IMR-90 (cell line): ENCODE measurements at places on chromosomes 7 and 10. TPM values are rescaled to one million over a fixed set of nuclear protein-coding genes. Genes with fewer than 3 reads are reported as not detected.

- DNase-seq = no peak
- no peak overlapping the region for H3K27ac ChIP-seq
- H3K4me3 ChIP-seq = no peak overlapping the region
- H3K36me3 ChIP-seq = no peaks in the 10 kb centered on the region
Measured at GRCh38 chr10:19970256-19970655, 154.0 kb downstream of the PLXDC2 start.

DNA sequence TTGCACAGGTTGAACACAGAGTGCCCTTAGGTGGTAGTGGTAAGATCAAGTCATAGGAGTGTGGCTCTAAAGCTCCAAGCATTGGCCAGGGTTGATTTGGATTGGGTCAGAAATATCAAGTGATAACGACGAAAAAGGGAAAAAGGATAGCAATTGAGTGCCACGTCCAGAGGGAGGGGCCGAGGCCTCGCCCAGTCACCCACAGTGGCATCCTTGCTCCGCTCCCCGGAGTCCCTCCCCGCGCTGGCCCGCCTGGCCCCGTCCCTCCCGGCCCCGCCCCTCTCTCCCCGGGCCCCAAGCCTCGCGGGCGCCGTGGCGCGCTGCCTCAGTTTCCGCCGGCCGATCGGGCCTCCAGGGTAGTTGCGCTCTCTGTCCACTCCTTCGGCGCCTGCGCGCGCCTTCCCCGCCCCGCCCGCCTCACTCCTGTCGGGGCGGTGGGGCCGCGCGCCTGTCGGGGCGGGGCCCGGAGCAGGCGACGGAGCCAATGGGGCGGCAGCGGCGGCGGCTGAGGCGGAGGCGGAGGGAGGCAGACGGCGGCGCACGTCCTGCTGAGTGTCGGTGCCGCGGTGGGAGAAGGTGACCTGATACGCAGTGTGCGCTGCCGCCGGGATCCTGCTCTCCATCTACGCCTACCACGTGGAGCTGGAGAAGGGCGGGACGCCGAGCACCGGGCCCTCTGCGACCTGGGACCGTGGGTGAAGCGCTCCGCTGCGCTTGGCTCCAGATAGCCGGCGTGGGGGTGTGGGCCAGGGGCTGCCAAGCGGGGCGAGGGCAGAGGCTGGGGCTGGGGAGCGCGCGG, 209.1 kb upstream of the ZNF722 start:
- no peak overlapping the region for H3K4me3 ChIP-seq
- no peaks in the 10 kb centered on the region for H3K36me3 ChIP-seq
- H3K27ac ChIP-seq = no peak overlapping the region

- H3K4me3 ChIP-seq = no peak overlapping the region
- no peaks in the 10 kb centered on the region for H3K36me3 ChIP-seq
- H3K4me1 ChIP-seq = peaks cover 15% of the 10 kb centered on the region
- peak; percentile 86 for DNase-seq
- no peaks in the 10 kb centered on the region for H3K27me3 ChIP-seq
Measured at GRCh38 chr10:97596101-97597082, 6.9 kb downstream of the C10orf62 start.

DNA sequence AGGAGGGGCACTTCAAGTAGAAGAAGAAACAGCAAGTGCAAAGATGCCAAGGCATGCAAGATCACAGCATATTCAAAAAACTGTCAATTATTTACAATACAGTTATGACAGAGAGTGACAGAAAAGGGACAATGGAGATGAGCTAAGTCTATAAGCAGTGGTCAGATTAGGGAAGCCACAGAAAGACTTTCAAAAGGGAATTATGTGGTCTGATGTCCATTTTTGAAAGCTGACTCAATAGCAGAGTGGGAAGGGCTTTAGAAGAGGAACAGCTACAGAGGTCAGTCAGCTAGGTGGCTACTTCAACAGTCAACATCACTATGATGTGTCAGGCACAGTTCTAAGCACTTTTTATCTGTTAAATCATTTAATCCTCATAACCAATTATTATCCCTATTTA, 45.2 kb upstream of the SPOCK2 start:
- H3K36me3 ChIP-seq = no peaks in the 10 kb centered on the region; the same call in 1 of the 2 replicates
- H3K4me1 ChIP-seq = peaks cover 6% of the 10 kb centered on the region
- no peaks in the 10 kb centered on the region for H3K27me3 ChIP-seq
- no peak overlapping the region for H3K4me3 ChIP-seq

Gene PCLO
- under 0.01 and 0.05 TPM in 2 replicates for polyA plus RNA-seq

DNA sequence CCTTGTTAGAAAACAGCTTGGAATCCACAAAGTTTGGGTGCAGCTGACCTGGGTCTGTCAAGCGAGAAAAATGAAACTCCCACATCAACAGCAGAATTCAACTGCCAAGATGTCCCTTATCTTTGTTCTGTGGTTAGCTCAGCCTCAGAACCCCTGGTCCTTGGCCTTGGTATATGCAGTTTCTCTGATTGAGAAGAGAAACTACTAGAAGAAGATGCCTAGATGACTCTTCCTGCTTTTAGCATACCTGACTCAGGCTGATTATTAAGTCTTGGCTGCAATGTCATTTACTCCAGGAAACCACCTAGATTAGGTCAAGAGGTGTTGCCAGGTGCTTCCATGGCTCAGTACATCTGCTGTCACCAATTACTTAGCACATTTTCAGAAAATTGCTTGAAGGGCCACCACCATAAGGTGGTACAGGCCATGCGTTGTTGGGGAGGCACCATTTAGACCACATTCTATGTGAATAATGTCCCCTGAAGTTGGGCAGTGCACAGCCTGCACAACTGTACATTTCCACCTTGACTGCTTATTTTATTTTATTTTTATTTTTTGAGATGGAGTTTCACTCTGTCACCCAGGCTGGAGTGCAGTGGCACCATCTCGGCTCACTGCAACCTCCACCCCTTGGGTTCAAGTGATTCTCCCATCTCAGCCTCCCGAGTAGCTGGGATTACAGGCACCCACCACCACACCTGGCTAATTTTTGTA, 59.4 kb upstream of the ZNF438 start:
- H3K27ac ChIP-seq = no peak overlapping the region
- H3K4me3 ChIP-seq = no peak overlapping the region
- peak; percentile 51 for DNase-seq
- no peaks in the 10 kb centered on the region for H3K4me1 ChIP-seq
- H3K27me3 ChIP-seq = no peaks in the 10 kb centered on the region

DNA sequence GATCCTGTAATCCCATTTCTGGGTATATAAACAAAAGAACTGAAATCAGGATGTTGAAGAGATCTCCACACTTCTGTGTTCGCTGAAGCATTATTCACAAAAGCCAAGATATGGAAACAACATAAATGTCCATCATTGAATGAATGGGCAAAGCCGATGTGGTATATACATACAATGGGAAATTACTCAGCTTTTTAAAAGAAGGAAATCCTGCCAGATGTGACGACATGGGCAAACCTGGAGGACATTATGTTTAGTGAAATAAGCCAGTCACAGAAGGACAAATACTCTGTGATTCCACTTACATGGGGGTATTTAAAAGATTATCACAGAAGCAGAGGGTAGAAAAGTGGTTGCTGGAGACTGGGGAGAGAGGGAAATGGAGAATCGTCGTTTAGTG, 23.9 kb upstream of the FAM107B start:
- no peak overlapping the region for H3K4me3 ChIP-seq
- no peaks in the 10 kb centered on the region for H3K36me3 ChIP-seq
- H3K27me3 ChIP-seq = peaks cover 18% of the 10 kb centered on the region
- DNase-seq = no peak
- H3K27ac ChIP-seq = no peak overlapping the region

DNA sequence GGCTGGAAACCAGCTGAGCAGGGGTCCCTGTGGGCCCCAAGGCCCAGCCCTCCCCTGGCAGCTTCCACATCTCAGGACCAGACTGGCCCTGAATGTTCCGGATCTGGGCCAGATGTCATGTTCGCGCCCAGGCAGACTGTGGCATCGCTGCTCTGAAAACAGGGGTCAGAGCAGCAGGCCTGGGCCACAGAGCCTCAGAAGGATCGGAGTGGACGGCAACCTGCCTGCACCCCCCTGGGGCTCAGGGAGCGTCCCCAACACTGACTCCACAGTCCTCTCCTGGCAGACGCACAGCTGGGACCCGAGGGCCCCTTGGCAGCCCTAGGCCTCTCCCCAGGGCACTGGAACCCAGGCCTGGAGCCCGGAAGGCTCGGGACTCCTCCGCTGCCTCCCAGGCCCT, 91.3 kb upstream of the DNAAF5 start:
- H3K36me3 ChIP-seq = no peaks in the 10 kb centered on the region
- no peaks in the 10 kb centered on the region for H3K27me3 ChIP-seq
- no peak overlapping the region for H3K27ac ChIP-seq
- DNase-seq = no peak
- no peaks in the 10 kb centered on the region for H3K4me1 ChIP-seq

Gene CALML3
- polyA plus RNA-seq = not detected in 2 replicates

DNA sequence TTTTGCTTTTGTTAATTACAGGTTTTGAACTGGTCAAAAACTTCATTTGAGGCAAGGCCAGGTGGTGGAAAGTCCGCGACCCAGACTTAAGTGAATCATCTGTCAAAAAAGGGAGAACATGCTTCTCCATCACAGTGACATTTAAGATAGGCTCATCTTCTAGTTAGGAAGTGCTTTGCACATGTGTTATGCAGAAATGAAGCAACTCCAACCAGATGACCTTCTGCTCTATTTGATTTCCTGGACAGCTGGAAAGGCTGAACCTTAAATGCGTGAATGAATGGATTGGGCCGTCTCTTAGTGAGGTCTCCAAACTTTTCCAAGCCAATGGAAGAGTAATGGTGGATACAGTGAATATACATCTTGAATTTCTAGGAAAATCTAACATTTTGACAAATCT, 101.6 kb upstream of the FAM13C start:
- H3K27ac ChIP-seq = no peak overlapping the region
- no peaks in the 10 kb centered on the region for H3K4me1 ChIP-seq
- no peaks in the 10 kb centered on the region for H3K36me3 ChIP-seq
- no peaks in the 10 kb centered on the region; the same call in 1 of the 2 replicates for H3K27me3 ChIP-seq
- no peak overlapping the region for H3K4me3 ChIP-seq

DNA sequence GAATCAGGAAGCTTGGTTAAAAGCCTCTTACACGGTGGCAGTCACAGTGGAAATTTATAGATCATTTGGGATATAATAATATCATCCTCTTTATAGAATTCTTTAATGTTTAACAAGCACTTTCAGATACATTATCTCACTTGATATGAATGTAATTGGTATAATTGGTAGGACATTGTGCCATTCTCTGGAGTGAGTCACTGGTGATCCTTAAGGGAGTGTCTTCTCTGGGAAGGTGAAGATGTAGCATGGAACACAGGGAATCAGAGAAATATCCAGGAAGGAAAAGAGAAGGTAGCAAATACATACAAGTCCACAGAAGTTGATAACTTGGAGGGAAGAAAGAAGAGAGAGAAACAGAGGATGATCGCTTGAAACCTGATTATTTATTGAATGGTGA, 9.8 kb downstream of the PTPRZ1 start:
- H3K27me3 ChIP-seq = no peaks in the 10 kb centered on the region; the same call in 1 of the 2 replicates
- DNase-seq = no peak
- H3K36me3 ChIP-seq = no peaks in the 10 kb centered on the region
- no peaks in the 10 kb centered on the region for H3K4me1 ChIP-seq
- H3K27ac ChIP-seq = no peak overlapping the region

DNA sequence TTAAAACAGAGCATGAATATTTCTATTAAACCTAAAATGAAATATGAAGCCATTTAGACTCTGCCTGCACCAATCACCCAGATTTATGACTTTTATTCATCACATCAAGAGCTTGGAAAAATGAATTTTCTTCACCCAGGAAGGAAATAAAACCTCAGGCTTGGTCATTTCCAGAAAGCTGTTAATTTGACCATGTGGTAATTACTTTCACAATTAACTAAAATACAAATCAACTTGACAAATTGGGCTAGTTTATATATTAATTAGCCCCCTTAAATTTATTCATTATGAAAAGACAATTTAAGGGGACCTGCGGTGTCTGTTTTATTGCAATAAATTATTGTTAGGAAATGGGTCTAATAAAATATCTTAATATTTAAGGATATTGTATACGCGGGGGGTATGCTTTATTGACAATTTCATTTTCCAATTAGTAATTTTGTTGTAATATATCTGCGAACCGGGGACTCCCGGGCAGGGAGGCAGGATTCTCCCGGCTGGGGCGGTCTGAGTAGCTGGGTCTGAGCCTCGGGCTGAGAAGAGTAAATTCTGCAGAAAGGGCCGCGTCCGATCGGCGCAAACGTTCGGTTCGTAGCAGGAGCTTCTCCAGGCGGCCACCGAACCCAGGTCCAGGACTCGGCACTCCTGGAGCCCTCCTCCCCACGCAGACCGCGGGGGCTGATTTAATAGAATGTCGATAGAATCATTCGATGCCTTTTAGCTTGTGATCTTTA, 9.4 kb upstream of the MNX1 start:
- no peak overlapping the region for H3K27ac ChIP-seq
- H3K36me3 ChIP-seq = no peaks in the 10 kb centered on the region
- H3K4me3 ChIP-seq = no peak overlapping the region
- no peaks in the 10 kb centered on the region for H3K4me1 ChIP-seq
- no peak for DNase-seq
- H3K27me3 ChIP-seq = peaks cover 89% of the 10 kb centered on the region

Gene UNCX
- not detected in 2 replicates for polyA plus RNA-seq

DNA sequence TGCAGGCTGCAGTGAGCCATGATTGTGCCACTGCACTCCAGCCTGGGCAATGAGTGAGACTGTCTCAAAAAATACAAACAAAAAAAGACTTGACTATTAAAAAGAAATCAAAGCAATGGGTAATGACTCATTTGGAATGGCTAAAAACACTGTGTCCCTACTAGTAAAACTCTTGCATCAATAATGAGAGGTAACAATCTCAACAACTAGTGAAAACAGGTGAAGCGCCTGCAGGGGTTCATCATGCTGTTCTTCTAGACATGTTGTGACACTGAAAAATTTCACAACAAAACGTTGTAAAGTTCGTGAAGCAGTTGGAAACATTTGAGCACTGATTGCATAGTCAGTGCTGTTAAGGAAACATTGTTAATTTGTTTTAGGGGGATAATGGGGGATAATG, 26.9 kb upstream of the SLC29A4 start:
- H3K27me3 ChIP-seq = peaks cover 6% of the 10 kb centered on the region
- H3K36me3 ChIP-seq = no peaks in the 10 kb centered on the region
- no peak overlapping the region for H3K4me3 ChIP-seq
- no peaks in the 10 kb centered on the region for H3K4me1 ChIP-seq

GRCh38 chr10:75197906-75198305, 12.7 kb upstream of the VDAC2 start:
- H3K36me3 ChIP-seq = no peaks in the 10 kb centered on the region
- no peaks in the 10 kb centered on the region for H3K27me3 ChIP-seq
- no peak for DNase-seq
- H3K4me1 ChIP-seq = peaks cover 26% of the 10 kb centered on the region

Gene CTAGE6
- polyA plus RNA-seq = 0.10 TPM in 1 of 2 replicates, not detected in the other
